ENCODE measurements at places on chromosomes 12 and 14.

- peak; percentile 77 for DNase-seq
Measured at GRCh38 chr12:94149119-94149780, 873 bp downstream of the PLXNC1 start.

DNA sequence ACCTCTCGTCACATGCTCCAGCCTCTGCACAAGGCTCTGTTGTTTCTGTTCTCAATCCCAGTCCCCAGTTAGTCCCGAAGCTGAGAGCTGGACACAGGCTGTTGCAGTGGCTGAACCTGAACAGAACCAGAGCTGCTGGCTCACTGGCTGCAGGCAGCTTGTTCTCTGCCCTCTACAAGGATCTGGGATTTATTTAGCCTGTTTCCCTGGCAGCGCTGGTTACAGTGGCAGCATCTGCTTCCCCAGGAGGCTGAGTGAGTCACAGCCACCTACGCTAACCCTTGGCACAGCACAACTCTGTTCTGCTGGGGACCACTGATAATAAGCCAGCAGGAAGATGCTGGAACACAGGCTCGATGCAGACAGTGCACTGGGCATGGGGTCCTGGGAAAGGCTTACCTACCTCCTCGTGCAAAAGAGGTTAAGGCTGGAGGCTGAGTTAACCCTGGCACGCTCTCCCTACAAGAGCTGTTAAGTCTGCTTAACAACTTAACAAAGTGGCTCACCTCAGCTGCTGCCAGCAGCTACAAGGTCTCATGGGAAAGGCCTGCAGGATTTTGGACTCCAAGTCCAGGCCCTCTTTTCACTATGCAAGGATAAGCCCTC is 299.6 kb downstream of the PCNX1 start:
- no peak for DNase-seq

GRCh38 chr12:67742461-67742860 is 93.9 kb downstream of the DYRK2 start:
- DNase-seq: no peak

DNA sequence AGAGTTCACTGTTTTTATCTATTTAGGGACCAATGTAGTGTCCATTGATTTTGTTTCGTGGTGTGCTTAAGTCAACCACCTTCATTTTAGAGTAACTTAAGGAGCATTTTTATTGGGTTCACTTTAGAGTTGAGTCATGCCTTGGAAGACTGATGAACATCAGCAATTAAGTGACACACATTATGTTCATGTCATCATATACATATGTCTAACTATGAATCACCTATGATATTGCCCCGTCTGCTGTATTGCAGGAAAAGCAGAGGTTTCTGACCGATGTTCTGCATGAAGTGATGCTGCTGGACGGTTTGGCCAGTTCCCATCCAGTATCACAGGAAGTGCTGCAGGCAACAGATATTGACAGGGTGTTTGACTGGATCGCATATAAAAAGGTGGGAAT is 227.1 kb downstream of the TRHDE start:
- no peak for DNase-seq

DNA sequence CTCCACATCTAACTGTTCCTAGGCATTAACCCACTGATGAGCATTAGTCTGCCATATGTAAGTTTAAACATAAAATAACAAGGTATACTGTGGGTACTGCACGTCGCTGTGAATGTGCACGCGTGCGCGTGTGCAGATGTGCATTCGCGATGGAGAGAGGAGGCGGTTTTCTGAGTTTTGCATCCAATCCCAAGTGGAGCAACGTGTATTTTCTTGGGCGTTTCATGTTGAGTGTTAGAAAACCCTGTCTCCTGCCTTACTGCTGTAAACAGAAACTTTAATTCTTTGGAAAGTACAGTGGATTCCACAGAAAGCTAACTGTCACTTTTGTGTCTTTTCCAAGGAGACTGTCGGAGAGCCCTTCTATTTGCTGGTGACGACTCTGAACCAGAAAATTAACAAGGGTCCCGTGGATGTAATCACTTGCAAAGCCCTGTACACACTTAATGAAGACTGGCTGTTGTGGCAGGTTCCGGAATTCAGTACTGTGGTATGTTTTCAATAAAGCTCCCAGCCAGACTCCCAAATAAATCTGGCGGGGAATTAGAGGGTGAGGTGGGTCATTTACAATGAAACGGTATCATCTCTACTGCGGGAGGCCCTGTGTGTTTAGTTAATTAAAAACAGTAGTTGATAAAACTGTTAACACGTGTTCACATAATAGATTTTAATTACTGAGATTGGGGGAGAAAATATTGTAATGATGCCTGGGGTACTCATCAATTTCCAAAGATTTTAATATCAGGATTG is 116.5 kb downstream of the PLXNC1 start:
- DNase-seq: no peak

- no peak for DNase-seq
Measured at GRCh38 chr12:101859664-101860607, 17.4 kb upstream of the DRAM1 start.

DNA sequence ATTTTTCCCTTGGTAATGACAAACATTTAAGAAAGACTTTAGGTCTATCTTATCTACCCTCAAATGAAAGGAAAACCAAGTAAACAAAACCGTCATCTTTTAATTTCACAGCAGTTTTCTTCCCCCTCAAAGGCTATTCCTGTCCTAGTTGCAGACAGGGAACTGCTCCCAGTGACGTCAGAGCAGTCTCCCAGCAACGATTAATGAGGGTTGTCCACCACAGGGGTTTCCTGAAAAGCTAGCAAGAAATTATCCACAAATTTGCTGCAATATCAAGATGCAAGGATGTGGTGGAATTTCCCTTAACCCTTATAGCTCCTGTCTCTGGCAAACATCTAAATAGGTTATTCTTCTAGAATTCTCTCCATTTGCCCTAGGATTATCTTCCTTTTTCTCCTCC is 89.1 kb upstream of the STAC3 start:
- DNase-seq: no peak

DNA sequence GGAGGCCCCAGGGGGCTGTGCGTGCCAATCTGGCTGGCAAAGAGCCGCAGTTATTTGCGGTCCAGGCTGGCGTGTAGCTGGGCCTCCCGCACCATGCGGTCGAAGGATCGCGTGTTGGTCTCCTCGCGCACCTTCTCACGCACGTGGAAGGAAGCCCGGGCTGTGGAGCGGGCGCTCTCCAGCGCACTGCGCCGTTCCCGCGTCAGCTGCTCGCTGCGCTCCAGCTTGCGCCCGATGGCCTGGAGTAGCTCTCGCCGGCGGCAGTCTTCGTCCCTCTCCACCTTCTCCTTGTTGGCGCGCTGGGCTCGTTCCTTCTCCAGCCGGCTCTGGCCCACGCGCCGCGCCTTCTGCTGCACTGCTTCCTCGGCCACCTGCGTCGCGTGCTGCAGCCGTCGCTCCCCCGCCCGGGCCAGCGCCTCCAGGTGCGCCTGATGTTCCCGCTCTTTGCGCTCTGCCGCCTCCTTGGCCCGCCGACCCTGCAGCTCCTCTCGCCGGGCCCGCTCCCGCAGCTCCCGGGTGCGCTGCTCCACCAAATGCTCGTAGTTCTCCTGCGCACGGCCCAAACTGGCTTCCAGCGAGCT is 3.1 kb downstream of the CCDC177 start:
- peak; percentile 70 for DNase-seq

GRCh38 chr12:103785243-103786031 is 55.6 kb downstream of the NT5DC3 start:
- no peak for DNase-seq

DNA sequence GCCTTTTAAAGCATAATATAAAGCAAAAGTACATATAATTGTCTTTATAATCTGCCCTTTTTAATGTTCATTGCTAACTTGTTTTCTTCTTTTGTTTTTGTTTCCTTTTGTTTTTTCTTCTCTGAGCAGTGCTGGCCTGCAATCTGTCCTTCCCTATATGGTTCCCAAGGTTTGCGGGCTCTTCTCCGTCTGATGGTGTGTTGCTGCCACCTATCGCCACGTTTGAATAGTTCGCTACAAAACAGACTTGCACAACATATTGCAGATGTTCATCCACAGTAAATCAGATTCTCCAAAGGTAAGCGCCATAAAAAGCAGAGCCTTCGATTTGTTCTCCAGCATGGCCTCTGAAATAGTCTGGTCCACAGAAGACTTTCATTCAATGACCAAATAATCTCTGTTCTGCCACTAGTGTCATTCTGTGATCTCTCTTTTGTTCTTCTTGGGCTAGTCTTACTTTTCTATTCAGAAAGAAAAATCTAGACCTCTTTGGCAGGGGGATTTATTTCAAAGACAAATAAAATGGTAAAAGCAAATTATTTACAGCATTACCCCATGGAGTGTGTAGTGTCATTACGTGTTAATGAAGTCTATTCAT is 33.5 kb downstream of the C12orf50 start:
- DNase-seq: peak; percentile 80

- no peak for DNase-seq
Measured at GRCh38 chr12:129571901-129572494, 331.8 kb downstream of the TMEM132D start.

DNA sequence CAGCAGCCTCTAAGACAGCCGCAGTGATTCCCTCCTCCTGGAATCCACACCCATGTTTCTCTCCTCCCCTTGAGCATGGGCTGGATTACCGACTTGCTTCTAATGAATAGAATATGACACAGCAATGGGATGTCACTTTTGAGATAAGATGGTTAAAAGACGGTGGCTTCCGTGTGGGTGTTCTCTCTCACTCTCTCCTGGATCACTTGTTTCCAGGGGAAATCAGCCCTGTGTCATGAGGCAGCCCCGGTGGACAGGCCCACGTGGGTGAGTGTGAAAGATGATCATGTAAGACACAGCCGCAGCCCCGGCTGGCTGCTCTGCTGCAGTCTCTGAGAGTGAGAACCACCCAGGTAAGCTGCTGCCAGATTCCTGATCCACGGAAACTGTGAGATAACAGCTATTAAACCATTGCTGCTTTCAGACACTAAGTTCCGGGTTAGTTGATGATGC is 10.7 kb downstream of the MOAP1 start:
- no peak for DNase-seq

DNA sequence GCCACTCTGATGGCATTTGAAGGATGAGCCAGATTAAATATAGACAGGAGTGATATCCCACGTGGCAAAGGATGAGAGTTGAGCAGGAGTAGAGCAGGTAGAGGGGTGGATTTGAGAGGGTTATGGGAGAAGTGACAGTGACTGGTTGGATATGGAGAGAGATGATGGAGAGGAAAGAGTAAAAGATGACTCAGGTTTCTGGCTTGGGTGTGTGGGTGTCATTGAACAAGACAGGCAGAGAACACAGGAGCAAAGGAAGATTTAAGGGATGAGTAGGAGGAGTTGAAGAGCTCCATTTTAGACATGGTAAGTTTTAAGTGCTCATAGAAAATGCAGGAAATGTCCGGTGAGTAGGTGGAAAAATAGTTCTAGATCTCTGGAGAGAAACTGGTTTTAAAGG is 136.9 kb downstream of the EGLN3 start:
- DNase-seq: no peak

Measured in H9 (cell line).